ENCODE measurements at places on chromosomes 3 and 15. TPM values are rescaled to one million over a fixed set of nuclear protein-coding genes. Genes with fewer than 3 reads are reported as not detected.

The GCNT3 gene
- total RNA-seq: 0.13 TPM

The CCR1 gene
- 0.87 TPM for total RNA-seq

The LINGO1 gene
- total RNA-seq: not detected

- H3K36me3 ChIP-seq: no peaks in the 10 kb centered on the region
- H3K4me3 ChIP-seq: no peak overlapping the region
- H3K4me1 ChIP-seq: no peaks in the 10 kb centered on the region
- peaks cover 23% of the 10 kb centered on the region for H3K27me3 ChIP-seq
- H3K27ac ChIP-seq: no peak overlapping the region
- DNase-seq: no peak
Observed at GRCh38 chr15:73437543-73438109, 5.3 kb upstream of the REC114 start.

DNA sequence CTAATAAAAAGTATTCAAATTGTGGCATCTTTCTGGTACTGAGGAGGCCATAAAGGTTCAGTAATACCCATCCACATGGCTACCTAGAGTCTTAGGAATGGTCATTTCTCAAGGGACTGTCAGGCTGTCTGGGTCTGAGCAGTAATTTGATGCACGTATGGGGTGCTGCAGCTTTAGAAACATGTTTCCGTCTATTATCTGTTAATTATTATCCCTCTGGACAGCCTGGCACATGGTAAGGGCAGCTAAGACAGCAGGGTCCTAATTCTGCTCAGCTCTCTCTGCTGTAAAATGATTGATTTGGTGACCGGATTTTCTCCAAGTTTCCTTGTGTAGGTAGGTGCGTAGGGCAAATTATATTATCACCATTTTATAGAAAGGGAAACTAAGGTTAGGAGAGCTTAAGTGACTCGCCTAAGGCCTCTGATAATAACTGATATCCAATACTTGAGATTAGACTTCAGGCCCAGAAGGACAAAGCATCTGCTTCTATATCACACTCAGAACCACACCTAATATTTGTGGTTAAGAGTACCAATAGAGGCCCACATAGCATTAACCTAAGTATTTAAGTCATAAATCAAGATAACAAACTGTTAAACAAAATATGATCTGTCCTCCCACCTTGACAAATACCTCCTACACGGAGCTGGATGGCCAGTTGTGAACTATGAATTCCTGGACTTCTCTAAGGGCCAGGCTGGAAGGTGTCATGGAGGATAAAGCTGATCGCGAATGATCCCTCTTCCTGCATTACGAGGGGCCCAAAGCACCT is 2.9 kb upstream of the RAP2B start:
- no peak for DNase-seq
- peaks cover 13% of the 10 kb centered on the region for H3K36me3 ChIP-seq
- peaks cover 7% of the 10 kb centered on the region for H3K4me1 ChIP-seq
- H3K27me3 ChIP-seq: no peaks in the 10 kb centered on the region

DNA sequence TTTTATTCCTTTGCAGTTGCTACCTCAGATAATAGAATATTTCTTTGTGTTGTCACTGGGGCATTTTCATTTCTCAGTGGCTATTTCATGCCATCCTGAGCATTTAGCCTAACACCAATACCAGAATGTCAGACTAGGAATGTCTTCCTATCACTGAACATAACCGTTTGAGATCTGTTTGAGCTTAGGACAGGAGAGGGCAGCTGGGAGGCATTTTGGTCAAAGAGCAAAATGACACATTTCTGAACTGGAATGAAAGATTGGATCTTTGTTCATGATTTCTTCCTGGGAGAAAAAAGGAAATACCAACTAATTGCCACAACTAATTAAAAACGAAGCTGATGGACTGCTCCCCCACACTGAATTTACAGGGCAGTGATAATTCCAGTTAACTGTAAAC is 921.3 kb upstream of the NR2F2 start:
- no peaks in the 10 kb centered on the region for H3K27me3 ChIP-seq
- no peaks in the 10 kb centered on the region for H3K4me1 ChIP-seq
- no peaks in the 10 kb centered on the region for H3K36me3 ChIP-seq
- no peak overlapping the region for H3K27ac ChIP-seq
- no peak overlapping the region for H3K4me3 ChIP-seq

- no peak for DNase-seq
- no peak overlapping the region for H3K4me3 ChIP-seq
- no peaks in the 10 kb centered on the region for H3K27me3 ChIP-seq
- no peaks in the 10 kb centered on the region for H3K4me1 ChIP-seq
- no peaks in the 10 kb centered on the region for H3K36me3 ChIP-seq
Observed at GRCh38 chr3:81898336-81898735, 136.9 kb upstream of the GBE1 start.

The PIGZ gene
- total RNA-seq: 0.13 TPM

The VPS18 gene
- 40.8 TPM for total RNA-seq

DNA sequence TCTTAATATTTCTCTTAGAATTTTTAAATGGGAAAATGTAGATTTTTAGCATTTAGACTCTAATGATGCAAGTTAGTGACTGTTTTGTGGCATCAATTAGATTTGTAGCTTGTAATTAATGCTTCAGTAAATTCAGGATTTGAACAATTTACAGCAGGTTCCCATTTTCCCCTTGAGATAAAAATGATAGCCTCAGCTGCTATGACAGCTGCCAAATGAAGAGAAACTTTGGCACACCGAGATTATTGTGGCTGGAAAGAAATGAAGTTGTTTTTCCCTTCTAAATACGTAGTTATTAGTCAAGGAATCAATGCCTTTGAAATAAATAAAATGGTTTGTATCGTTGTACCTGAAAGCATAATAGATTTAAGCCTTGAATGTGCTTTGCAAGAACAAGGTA is 206.4 kb upstream of the P2RY1 start:
- H3K4me1 ChIP-seq: no peaks in the 10 kb centered on the region
- no peak for DNase-seq
- H3K27me3 ChIP-seq: 0 out of 2 replicates have a peak, but pooled peaks cover 12% of the 10 kb centered on the region
- no peaks in the 10 kb centered on the region for H3K36me3 ChIP-seq
- no peak overlapping the region for H3K4me3 ChIP-seq

The WDR93 gene
- total RNA-seq: 0.05 TPM

The SUCNR1 gene
- 0.05 TPM for total RNA-seq

DNA sequence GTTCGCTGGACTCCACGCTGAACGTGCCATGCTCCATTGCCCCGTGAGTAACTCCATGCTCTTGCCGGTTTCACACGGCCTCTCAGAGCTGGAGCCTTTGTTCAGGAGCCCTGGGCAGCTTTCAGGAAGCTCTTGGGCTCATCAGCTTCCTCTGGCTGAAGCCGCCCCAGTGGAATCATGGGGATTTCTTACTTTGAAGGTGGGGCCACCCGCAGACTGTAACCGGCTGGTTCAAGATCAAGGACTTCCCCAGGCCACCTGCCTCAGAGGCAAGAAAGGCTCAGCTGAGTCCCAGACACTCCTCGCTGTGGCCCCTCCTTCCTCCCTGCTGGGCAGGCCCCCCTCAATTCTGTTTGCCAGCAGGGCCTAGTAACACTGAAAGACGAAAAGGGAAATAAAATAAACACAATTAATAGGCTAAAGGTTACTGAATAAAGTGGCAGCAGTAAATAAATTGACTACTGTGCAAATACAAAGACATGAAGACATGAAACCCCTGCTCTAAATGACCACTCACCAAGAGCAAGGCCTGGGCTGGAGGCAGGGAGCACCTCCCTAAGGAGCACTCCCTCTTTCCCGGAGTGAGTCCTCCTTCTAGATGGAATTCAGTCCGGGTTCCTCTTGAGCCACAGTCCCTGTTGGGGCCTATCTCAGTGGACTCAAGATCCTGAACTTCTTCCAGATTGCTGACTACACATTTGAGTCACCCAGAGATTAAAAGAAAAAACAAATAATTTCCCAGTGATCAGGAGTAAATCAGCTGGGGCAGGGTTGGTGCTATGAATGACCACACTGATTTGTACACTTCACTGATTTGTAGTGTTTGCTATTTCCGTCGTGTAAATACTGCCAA is 51.0 kb downstream of the ZDHHC19 start:
- no peak for DNase-seq
- no peak overlapping the region for H3K4me3 ChIP-seq
- H3K4me1 ChIP-seq: no peaks in the 10 kb centered on the region
- no peak overlapping the region for H3K27ac ChIP-seq
- H3K36me3 ChIP-seq: no peaks in the 10 kb centered on the region

DNA sequence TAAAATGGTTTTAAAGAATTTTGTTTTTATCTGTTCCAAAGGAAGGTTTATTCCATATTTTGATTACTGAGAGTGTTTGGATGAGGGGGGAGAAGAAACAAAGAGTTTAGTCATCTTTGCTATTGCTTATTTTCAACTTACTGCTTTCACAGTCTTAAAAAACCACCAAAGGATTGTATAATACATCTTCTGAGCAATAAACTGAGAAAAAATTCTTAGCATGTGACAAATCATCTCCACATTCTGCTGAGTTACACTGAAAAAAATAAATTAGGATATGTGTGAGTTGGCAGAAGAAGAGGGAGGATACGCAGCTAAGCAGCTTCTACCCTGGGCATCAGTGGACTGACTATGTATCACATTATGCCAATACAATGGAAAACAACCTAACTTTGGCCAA is 23.2 kb upstream of the ACTC1 start:
- no peaks in the 10 kb centered on the region for H3K27me3 ChIP-seq
- no peaks in the 10 kb centered on the region for H3K36me3 ChIP-seq
- H3K4me1 ChIP-seq: peaks cover 19% of the 10 kb centered on the region
- no peak overlapping the region for H3K4me3 ChIP-seq

The LIPC gene
- 1.1 TPM for total RNA-seq

- H3K4me3 ChIP-seq: no peak overlapping the region
- no peak for DNase-seq
- no peak overlapping the region for H3K27ac ChIP-seq
Observed at GRCh38 chr3:98021830-98022560, 13.1 kb downstream of the GABRR3 start.

- no peak for DNase-seq
- no peak overlapping the region for H3K27ac ChIP-seq
- no peaks in the 10 kb centered on the region for H3K36me3 ChIP-seq
Observed at GRCh38 chr3:124318014-124318413, 326.1 kb upstream of the ROPN1 start.

DNA sequence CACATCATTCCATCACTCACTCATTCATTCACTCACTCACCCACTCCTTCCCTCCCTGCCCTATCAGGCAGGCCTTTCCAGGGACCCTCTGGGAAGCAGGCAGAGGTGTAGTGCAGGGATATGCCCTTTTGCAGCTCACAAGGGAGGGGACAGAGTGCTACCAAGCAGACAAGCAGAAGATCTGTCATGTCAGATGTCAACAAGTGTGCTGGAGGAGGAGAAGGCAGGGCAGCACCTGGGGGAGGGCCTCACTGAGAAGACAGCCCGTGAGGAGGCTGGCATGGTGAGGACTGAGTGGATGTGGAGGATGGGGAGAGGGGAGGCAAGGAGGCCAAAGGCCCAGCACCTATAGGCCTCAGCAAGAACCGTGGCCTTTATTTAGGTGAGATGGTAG is 15.3 kb downstream of the ABTB1 start:
- H3K4me3 ChIP-seq: no peak overlapping the region
- H3K36me3 ChIP-seq: peaks cover 31% of the 10 kb centered on the region
- H3K27me3 ChIP-seq: no peaks in the 10 kb centered on the region
- H3K27ac ChIP-seq: no peak overlapping the region
- H3K4me1 ChIP-seq: peaks cover 65% of the 10 kb centered on the region
- no peak for DNase-seq

DNA sequence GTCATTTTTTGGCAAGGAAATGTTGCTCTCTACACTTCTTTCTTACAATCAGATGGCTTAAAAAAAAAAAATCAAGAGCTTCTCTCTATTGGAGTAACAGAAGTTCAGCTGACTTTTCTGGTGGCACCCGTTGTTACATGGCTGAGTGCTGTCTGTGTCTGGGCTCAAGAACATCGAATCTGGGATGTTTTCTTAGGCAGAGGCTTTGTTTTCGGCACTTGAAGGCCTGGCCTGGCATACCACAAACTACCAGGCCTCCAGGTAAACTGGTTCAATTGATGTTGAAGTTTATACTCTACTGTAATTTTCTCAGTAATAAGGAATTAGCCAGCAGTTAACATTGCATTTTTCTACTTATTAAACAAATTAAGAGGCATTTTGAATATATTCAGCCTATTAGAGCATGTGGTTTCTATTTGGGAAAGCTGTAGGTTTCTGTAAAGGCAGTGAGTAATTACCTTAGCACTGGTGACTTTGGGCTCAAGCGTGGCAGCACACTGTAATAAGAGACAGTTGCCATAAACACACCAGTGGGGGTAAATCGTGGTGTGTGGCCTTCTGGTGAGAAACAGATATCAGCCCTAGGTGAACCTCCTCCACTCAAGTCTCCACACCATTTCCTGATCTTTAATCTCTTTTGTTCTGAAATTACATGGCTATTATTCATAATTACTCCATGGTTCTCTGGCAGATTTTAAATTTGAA is 544.7 kb downstream of the MECOM start:
- no peak overlapping the region for H3K4me3 ChIP-seq
- no peaks in the 10 kb centered on the region for H3K27me3 ChIP-seq
- peak; percentile 82 for DNase-seq
- peak overlapping the region; percentile 84 for H3K27ac ChIP-seq
- peaks cover 37% of the 10 kb centered on the region for H3K4me1 ChIP-seq

GRCh38 chr3:109254770-109255169 is 61.5 kb downstream of the DPPA2 start:
- H3K4me3 ChIP-seq: no peak overlapping the region
- DNase-seq: no peak
- H3K27ac ChIP-seq: no peak overlapping the region

The PRR20G gene
- total RNA-seq: not detected

- H3K27me3 ChIP-seq: no peaks in the 10 kb centered on the region
- H3K27ac ChIP-seq: no peak overlapping the region
- DNase-seq: no peak
- H3K4me3 ChIP-seq: no peak overlapping the region
- no peaks in the 10 kb centered on the region for H3K36me3 ChIP-seq
- peaks cover 14% of the 10 kb centered on the region for H3K4me1 ChIP-seq
Observed at GRCh38 chr15:71784719-71785118, 25.6 kb upstream of the NR2E3 start.

The FOXB1 gene
- not detected for total RNA-seq

DNA sequence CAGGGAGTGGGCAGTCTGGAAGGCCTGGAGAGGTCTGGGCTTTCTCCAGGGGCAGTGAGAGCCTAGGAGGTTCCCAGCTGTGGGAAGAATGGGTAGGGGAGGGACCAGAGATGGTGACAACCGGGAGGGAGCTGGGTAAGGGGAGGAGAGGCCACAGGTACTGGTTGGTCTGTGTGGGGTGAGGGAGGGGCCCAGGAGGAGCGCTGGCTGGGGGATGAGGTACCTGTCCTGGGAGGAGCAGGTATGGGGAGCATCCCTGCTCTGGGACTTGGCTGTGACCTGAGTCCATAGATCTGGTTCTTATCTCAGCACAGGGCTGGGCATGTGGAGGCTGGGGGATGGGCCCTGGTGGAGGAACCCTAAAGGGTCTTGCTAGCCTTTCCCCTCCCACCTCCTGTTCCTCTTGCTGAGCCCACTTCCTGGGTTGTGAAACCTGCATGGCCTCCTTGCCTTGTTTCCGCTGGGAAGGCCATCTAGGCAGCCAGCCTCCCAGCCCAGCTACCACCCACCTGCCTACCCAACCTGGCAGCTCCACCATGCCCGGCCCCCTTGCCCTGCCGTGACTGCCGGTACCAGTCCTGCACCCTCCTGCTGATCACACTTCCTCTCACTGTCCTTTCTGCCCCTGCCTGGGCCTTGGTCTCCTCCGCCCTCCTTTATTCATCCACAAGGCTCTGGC is 11.0 kb downstream of the PRKCD start:
- H3K27ac ChIP-seq: no peak overlapping the region
- peaks cover 4% of the 10 kb centered on the region for H3K4me1 ChIP-seq
- H3K27me3 ChIP-seq: no peaks in the 10 kb centered on the region
- H3K36me3 ChIP-seq: peaks cover 8% of the 10 kb centered on the region
- no peak for DNase-seq

GRCh38 chr15:48914717-48915116 is 36.8 kb downstream of the EID1 start:
- no peak for DNase-seq
- H3K27ac ChIP-seq: no peak overlapping the region
- H3K27me3 ChIP-seq: no peaks in the 10 kb centered on the region

All from SJSA1 (cell line).